ENCODE measurements at places on chromosomes 7 and 10.

DNA sequence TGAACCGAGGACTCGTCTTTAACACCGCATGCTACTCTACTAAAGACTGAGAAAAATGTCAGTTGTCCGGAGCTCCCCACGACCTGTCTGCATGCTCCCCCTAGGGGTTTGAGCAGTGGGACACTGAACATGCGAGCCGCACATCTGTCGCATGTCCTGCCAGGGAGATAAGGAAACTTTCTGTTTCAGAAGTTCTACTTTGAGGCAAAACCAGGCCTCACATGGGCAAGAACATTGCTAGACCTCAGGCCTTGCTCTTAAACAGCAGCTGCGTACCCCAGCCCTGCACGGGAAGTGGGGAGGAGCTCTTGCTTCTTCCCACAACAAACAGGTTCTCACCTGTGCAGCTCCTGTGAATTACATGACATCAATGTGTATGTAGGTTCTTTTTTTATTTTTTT, 30.3 kb upstream of the HERPUD2 start:
- DNase-seq: no peak

- no peak for DNase-seq
Observed at GRCh38 chr7:96624954-96625353, 84.7 kb downstream of the SEM1 start.

DNA sequence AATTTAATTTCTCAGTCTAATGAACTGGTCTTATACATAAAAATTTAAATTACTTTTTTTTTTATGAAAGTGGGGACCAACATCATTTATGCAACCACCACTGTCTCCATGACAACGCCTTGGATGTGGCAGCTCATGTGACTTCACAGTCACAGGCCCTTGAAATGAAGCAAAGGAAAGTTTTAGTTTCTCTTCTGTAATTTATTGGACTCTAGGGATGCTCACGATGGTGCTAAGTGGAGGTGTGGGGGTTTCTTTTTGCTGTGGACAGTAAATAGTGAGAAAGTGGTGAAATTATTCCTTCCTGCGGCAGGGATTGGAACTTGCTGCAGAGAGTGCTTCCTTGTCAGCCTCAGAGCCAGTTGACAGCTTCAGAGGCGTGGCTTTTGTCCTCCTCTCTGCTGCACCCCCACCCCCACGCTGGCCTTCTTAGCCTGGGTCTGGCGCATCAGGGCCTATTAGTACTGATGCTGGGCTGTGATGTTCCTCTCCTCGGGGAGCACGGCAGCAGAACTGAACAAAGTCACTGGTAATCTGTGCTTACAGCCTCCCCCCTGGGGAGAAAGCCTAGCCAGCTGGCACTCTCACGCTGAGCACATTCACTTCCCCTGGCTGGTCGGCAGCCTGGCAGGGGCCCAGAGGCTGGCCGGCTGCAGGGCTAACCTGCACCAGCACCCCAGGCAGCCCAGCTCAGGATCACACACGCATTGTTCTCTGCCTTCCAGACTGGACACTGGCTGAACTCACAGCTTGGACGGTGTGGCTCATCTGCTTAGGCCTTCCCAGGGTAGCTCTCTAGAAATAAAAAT, 517.5 kb upstream of the GALNT17 start:
- peak; percentile 96 for DNase-seq

- DNase-seq: no peak
Observed at GRCh38 chr10:113091920-113092319, 141.9 kb downstream of the TCF7L2 start.

DNA sequence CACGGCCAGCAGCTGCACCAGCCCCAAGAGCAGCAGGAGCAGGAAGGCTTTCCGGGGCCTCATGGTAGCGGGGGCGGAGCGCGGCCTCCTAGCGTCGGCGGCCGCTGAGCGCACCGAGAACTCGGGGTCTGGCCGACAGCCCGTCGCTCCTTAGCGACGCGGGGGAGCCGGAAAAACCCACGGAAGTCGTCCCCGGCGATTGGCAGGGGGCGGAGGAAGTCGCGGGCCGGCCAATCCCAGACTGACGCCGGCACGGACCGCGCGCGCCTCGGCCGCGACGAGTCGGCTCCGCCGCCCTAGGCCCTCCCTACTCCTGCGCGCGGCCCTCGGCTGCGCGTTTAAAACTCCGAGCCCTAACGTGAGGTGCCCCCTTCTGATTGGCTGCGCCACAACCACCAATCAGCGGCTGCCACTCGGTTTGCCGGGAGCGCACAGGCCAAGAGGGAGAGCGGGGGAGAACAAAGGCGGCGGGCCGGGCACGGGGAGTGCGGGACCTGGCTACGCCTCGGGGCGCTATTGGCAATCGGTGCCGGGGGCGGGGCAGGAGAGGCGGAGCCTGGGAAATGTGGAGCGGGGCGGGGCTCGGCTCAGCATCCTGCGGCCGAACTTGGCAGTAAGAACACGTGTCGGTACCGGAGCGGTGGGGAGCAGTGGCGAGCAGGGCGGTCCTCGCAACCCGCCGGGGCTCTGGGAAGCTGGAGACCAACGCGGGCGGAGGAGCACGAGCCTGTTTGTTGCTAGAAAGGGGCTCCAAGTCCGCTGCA, at the start of gene PDIA4:
PDIA4 (minus strand) TSS at position 160 of the 764 bp plus-strand sequence; CDS start at position 63, 97 bp downstream.
- peak; percentile 100 for DNase-seq

DNA sequence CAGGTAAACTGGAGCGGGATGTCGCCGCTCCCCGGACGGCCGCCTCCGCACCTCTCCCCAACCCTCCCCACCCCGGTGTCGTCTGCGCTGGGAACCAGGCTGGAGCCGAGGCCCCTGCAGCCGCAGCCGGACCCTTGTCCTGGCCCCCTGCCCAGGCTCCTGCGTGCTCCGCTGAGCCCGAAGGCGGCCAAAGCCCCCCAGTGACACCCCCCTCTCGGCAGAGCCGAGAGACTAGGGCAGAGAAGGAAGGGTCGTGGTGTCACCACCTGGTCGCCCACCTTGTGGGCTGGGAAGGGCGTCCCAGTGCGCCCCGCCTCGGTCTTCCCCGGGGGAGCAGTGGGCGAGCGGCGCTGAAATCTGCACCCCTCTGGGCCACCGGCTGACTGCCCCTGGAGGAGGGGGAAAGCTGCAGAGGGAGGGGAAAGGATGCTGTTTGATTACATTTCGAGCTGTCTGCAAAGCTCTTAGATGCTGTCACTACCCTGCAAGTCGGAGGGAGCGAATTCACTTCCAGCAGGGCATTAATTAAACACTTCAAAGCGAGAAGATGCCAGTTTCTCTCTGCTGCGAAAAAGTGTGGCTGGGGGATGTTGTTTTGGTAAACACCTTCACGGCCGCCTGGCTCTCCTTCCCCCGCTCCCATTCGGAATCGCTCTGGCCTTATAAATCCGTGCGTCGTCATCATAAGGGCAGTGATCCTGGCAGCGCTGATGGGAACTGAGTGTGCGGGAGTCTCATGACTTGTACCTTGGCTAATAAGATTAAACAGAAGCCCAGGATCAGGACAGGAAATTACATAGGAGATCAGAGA, 622 bp downstream of the DYNC1I1 start:
- DNase-seq: peak; percentile 75

DNA sequence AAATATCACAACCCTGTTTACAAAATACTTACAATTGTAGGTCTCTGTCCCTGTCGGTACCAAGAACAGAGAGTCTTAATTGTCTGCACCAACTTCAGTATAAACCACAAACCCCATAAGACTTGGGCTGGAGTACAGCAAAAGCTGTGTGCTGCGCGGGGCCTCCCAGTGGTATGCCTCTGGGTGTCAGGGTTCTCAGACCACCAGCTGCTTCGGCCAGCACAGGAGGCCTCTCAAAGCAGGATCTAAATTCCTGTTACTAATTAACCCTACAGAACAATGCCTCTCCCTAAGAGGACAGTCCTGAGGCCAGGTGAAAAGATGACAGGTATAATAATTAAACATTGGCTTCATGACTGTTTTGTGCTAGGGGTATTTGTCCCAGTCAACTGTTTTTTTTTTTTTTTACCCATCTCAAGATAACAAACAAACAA, 957 bp upstream of the SVIL start:
- no peak for DNase-seq

DNA sequence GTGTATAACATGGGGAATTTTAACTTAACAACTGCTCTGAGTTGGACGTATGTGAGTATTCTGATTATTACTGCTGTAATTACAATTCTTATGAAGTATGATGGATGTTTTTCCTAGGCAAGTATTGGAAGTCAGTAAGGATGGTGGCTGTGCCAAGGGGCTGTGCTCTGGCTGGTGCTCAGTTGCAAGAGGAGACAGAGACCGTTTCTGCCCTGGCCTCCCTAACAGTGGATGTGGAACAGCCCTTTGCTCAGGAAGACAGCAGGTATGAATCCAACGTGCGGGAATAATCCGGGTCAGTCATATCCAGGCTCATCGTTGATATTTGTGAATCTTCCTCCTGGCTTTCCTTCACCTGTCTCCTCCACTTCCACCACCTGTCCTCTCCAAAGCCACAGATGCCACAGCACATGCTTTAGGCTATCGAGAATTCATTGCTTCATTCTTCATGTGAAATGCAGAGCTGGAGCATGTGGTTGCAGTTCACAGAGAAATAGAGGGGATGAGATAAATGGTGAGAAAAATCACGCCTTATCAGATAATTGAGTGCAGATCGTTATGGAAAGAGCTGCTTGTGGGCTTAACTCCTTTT, 141.7 kb downstream of the TWIST1 start:
- no peak for DNase-seq

- DNase-seq: no peak
Observed at GRCh38 chr10:30782537-30783461, 153.2 kb upstream of the LYZL2 start.

DNA sequence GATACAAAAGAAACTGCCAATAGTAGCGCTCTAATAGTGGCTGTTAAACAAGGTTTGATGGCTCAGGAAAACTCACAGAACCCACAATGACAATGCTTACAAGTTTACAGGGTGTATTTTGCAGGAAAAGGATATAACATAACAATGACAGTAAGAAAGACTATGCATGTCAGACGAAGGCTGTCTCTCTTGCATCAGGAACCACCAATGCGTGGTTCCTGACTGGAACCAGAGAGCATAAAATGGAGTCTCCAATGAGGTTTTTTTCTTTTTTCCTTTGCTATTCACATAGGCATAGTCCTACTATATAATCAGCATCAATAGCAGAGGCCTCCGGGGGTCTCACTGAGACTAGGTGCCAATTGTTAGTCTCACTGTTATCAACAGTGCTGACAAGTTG, 120.4 kb upstream of the STEAP1 start:
- DNase-seq: no peak

GRCh38 chr7:120628251-120628650, 229.7 kb downstream of the TSPAN12 start:
- DNase-seq: no peak

DNA sequence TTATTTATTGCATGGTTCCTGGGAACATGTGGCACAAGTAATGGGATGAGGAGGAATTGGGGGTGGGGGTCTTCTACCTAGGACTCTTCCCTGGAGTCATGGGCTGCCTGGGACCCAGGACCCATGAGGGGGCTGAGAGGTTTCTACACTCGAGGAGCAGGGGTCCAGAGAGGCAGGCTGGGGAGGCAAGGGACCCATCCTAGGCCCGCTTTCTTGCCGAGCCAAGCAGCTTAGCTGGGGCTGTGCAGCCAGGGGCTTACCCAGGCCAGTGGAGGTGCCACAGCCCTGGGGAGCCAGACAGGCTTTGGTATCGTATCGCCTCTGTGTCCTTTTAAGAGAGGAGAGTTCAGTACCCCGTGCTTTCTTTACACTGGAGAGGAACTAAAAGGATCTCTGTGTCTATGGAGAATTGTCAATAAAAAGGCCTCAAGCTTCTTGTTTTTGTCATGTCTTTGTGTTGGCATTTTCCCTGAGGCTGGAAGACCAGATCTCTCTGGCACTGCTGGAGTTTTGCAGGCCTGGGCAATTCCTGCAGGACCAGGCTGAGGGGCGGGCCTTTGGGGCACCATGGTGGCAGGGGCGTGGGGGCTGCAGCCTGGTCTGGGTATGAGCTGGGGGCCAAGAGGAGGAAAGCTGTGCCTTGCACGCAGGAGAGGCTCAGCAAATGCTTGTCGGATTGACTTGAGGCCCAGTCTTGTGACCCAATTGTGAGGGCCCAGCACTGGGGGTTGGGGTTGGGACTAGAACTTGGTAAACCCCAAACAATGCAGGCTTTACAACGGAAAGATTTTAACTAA, 11.1 kb downstream of the SFRP5 start:
- no peak for DNase-seq

- DNase-seq: no peak
Observed at GRCh38 chr10:75062506-75063299, 48.8 kb upstream of the SAMD8 start.

- DNase-seq: no peak
Observed at GRCh38 chr7:47885309-47885986, 62.8 kb downstream of the PKD1L1 start.

DNA sequence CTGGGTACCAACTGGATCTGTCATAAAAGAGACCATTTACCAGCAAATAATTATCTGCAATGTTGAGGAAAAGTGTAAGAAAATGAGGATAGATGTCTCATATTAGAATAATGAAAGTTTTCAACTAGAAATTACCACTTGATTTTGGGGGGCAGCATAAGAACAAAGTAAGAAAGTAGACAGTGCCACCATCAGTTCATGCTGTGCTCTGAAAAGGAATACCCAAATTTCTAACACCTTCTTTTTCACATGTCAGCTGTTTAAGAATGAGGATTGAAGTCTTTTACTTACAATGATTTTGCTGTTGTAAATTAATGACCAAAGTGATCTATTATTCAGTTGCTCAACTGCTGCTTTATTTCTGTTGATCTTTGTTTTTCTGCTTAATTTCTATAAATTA, 578.3 kb downstream of the ETV1 start:
- DNase-seq: no peak

GRCh38 chr7:79880312-79880711, 254.3 kb upstream of the GNAI1 start:
- DNase-seq: peak; percentile 98

DNA sequence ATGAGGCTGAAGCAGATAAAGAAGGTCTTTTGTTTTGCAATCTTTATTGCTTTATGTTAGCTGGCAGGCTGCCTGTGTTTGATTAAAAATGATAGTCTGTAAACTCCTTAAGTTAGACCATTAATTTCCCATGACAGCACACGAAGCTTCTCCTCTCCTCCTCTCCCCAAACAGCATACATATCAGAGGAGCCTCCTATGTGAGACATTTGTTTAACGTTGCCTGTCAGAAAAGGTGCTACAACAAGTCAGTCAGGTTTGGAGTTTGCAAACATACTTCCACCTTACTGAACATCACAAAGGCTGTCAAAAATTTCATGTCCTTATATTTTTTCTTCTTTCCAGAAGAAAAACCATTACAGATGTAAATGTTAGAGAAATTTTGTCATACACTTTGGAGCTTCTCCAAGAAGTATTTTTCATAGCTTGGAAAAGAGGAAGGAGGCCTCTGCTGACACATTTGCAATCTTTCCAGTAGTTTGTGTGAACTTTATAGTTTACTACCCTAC, 393.1 kb downstream of the EXOC4 start:
- DNase-seq: no peak

- peak; percentile 16 for DNase-seq
Observed at GRCh38 chr10:124210263-124210662, 116.9 kb upstream of the CHST15 start.

GRCh38 chr10:107103174-107104025, 61.1 kb downstream of the SORCS1 start:
- DNase-seq: no peak

All from NCI-H2081 (cell line).